A549 treated with AZD2906 at 1 μM for 4 hours (cell line): ENCODE measurements at places on chromosomes 3 and 15. TPM values are rescaled to one million over a fixed set of nuclear protein-coding genes. Genes with fewer than 3 reads are reported as not detected.

Gene ANXA2
- 5,144 to 6,048 TPM (median 5,358 TPM) in 5 replicates for total RNA-seq

Gene ATP8B4
- total RNA-seq, result 1.0 to 1.2 TPM (median 1.0 TPM) in 5 replicates

Gene ISLR
- 0.21 to 0.39 TPM (median 0.29 TPM) in 5 replicates for total RNA-seq

Gene DRD3
- not detected in 5 replicates for total RNA-seq

Gene ZNF385D
- total RNA-seq, result 0.06 TPM in 1 of 5 replicates, not detected in the others

Gene BUB1B
- 23.2 to 35.7 TPM (median 26.7 TPM) in 5 replicates for total RNA-seq

Gene SCG3
- 0.03 to 0.06 TPM (median 0.05 TPM) in 4 of 5 replicates, not detected in the other for total RNA-seq

Gene PXYLP1
- 14.2 to 16.7 TPM (median 16.3 TPM) in 5 replicates for total RNA-seq

Gene MST1
- total RNA-seq, result 0.81 to 2.3 TPM (median 1.6 TPM) in 5 replicates

Gene AGBL1
- not detected in 5 replicates for total RNA-seq

Gene PPP1R14D
- total RNA-seq, result 0.14 to 0.21 TPM (median 0.17 TPM) in 3 of 5 replicates, not detected in the others

Gene PARP15
- total RNA-seq, result not detected in 5 replicates

Gene GOLGA8T
- total RNA-seq, result 0.84 to 1.9 TPM (median 1.6 TPM) in 5 replicates

Gene USP50
- total RNA-seq, result 0.17 TPM in 1 of 5 replicates, not detected in the others

Gene STRC
- 0.02 to 0.13 TPM (median 0.07 TPM) in 5 replicates for total RNA-seq

Gene NKTR
- 8.8 to 12.7 TPM (median 9.7 TPM) in 5 replicates for total RNA-seq

Gene P2RY12
- not detected in 5 replicates for total RNA-seq

Gene ACOX2
- total RNA-seq, result 5.7 to 8.9 TPM (median 7.8 TPM) in 5 replicates

Gene PIAS1
- 15.8 to 27.3 TPM (median 21.9 TPM) in 5 replicates for total RNA-seq

Gene SI
- total RNA-seq, result not detected in 5 replicates

Gene EPHA3
- not detected in 5 replicates for total RNA-seq

Gene CYP1A2
- not detected in 5 replicates for total RNA-seq

Gene FYTTD1
- total RNA-seq, result 22.0 to 30.9 TPM (median 24.1 TPM) in 5 replicates

Gene SGO1
- 11.8 to 17.6 TPM (median 13.7 TPM) in 5 replicates for total RNA-seq

Gene THRB
- total RNA-seq, result 1.1 to 2.1 TPM (median 1.6 TPM) in 5 replicates

Gene UBE2E2
- 47.6 to 52.9 TPM (median 48.3 TPM) in 5 replicates for total RNA-seq

Gene GOLGA6L10
- 0.28 to 0.67 TPM (median 0.43 TPM) in 5 replicates for total RNA-seq

Gene IL17RC
- total RNA-seq, result 28.0 to 34.0 TPM (median 32.0 TPM) in 5 replicates

Gene LMOD3
- total RNA-seq, result not detected in 5 replicates

Gene GABRR3
- not detected in 5 replicates for total RNA-seq

Gene C15orf62
- total RNA-seq, result 0.03 to 0.06 TPM (median 0.04 TPM) in 4 of 5 replicates, not detected in the other

Gene TM4SF18
- 27.2 to 41.6 TPM (median 29.5 TPM) in 5 replicates for total RNA-seq

Gene EXD1
- 0.14 to 0.17 TPM (median 0.14 TPM) in 3 of 5 replicates, not detected in the others for total RNA-seq

Gene RYR3
- 0.02 to 0.07 TPM (median 0.02 TPM) in 5 replicates for total RNA-seq

Gene MCTP2
- not detected in 5 replicates for total RNA-seq

Gene INKA1
- total RNA-seq, result 1.9 to 2.8 TPM (median 2.3 TPM) in 5 replicates

Gene PROS1
- total RNA-seq, result 10.1 to 12.5 TPM (median 11.6 TPM) in 5 replicates

Gene AP4E1
- 7.2 to 11.4 TPM (median 8.7 TPM) in 5 replicates for total RNA-seq

Gene SLC6A1
- total RNA-seq, result not detected in 5 replicates

Gene CDCP1
- 6.5 to 8.4 TPM (median 6.6 TPM) in 5 replicates for total RNA-seq

Gene CCR2
- total RNA-seq, result not detected in 5 replicates

Gene RTP2
- total RNA-seq, result not detected in 5 replicates

Gene TFG
- total RNA-seq, result 133 to 148 TPM (median 140 TPM) in 5 replicates

Gene TOPAZ1
- total RNA-seq, result not detected in 5 replicates

Gene ADCY5
- 0.39 to 0.88 TPM (median 0.61 TPM) in 5 replicates for total RNA-seq

Gene MELTF
- 48.0 to 60.8 TPM (median 53.4 TPM) in 5 replicates for total RNA-seq

Gene MAP2K1
- 86.6 to 118 TPM (median 117 TPM) in 5 replicates for total RNA-seq

Gene ARNT2
- 14.2 to 17.1 TPM (median 16.3 TPM) in 5 replicates for total RNA-seq
